Uterus (tissue), 4 donors: ENCODE measurements at places on chromosomes 12 and 14. TPM values are rescaled to one million over a fixed set of nuclear protein-coding genes. Genes with fewer than 3 reads are reported as not detected.

DNA sequence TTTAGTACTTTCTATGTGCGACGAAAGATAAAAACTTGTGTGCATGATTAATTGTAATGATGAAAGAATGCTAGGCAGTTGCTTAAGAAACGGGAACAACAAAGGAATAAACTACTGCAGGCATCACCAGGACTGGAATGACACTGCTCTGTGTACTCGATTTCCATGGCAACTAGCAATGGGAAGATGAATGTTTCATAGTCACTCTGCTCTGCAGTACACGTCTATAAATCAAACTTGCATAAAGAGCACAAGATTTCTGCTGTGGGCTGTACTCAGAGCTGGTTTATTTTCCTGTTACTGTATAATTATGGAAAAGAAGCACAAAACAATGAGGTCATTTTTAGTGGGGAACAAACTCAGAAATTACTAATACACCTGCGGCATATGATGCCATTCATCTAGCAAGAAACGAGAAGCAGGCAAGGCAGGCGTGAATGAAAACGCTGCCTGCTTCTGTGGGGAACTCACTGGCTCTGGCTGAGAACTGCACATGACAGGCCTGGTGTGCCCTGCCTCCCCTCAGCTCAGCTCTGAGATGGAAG, 41.8 kb downstream of the EFCAB11 start:
- DNase-seq: peak; percentile 58

GRCh38 chr12:120532701-120533238, 1.4 kb upstream of the RNF10 start:
- DNase-seq: no peak

DNA sequence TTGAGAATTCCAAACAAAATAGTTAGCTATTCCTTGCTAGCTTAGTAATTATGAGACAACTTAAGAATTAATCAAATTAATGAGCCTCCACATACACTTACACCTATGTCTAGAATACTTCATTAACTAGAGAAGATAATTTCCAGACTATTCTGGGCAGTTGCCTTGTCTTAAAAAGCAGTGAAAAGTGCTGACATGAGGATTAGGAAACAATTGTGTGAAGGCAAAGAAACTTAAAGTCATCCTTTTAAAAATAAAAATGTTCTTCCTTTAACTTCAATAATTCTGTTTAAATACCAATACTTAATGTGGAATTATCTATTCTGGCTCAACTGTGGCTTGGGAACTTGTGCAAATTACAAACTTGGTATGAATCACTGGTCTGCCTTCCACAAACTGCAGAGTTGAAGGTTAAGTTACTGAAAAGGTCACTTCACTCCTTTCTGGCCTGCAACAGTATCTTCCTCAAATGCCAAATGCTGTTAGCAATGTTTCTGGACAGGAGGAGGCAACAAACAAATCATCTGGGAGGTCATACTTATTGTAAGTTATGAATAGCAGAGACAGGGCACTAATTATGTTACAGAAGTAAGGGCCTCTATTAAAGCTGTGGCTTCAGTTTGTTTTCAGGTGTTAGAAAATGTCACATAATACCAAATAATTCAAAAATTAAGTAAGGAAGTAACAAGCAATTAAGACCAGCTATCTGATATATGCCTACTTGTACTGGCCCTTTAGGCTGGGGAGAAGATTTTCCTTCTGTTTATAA, 19.2 kb downstream of the PPTC7 start:
- DNase-seq: no peak

- no peak for DNase-seq
Measured at GRCh38 chr12:124617615-124618014, 50.2 kb upstream of the NCOR2 start.

The GPR65 gene
- total RNA-seq: 0.76 TPM

GRCh38 chr12:106273491-106273890, 25.7 kb upstream of the CKAP4 start:
- DNase-seq: no peak

The CLEC7A gene
- total RNA-seq: 14.4 TPM

- DNase-seq: peak; percentile 71
Measured at GRCh38 chr14:103206023-103206481, 82.8 kb downstream of the TNFAIP2 start.

GRCh38 chr14:92930737-92931602, 8.0 kb downstream of the CHGA start:
- DNase-seq: no peak

GRCh38 chr12:6635856-6636531, at the start of gene LPAR5:
LPAR5 (minus strand) TSS chr12:6635959; CDS start chr12:6621248, 14,711 bp downstream.
- no peak for DNase-seq

DNA sequence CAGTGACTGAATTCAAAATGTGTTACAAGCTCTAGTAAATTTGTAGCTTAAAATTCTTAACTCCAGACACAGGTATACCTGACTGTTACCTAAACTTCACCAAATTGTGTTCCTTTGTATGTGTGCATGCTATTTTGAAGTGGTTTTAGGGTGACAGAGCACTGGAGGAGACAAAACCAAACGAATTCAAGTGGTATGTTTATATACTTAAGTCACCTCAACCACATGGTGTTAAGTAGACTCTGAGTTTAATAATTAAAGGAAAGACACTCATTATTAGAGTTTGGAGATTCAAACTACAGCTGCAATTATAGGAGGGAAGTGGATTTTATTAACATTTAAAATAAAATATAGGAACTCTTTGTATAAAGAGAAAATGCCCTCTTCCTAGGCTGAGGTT, 84.3 kb downstream of the PLCZ1 start:
- DNase-seq: no peak

The FOXA1 gene
- not detected for total RNA-seq

The TMEM253 gene
- total RNA-seq: 0.85 TPM

The MSI1 gene
- total RNA-seq: not detected

DNA sequence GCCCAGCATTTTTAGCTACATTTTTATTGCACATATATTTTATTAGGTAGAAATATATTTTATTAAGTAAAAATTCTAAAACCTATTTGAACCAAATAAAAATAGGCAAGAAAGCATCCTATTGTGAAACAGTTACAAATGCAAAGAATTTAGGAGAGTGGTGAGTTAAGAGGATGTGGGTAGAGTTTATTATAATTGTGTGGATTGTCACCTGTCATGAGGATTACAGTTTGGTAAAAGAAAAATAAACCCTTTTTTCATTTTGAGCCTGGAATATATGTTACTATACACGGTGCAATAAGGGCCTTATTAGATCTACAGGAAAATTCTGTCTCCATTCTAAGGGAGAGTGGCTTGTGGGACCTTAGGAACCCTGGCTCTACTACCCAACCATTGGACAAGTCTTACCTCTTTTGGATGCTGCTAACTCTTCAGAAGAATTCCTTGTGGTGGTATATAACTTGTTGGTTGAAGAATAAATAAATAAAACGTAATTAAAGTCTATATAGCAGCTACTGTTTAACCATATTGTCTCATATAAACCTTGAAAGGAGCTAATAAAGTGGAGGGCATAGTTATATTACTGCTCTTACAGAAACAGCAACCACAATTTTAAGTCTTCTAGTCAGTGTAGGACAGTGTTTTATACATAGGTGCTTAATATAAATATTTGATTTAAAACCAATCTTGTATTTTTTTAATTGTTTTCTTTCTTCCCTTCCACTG, 67.8 kb downstream of the FGD4 start:
- no peak for DNase-seq

GRCh38 chr12:96083020-96083719, 47.8 kb upstream of the LTA4H start:
- DNase-seq: no peak

DNA sequence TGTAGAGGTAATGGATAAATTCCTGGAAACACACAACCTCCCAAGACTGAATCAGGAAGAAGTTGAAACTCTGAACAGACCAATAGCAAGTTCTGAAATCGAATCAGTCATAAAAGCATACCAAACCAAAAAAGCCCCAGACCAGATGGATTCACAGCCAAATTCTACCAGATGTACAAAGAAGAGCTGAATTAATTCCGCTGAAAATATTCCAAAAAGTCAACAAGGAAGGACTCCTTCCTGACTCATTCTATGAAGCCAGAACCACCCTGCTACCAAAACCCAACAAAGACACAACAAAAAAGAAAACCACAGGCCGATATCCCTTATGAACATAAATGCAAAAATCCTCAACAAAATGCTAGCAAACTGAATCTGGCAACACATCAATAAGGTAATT, 81.5 kb downstream of the SLC38A4 start:
- no peak for DNase-seq

The SLC6A15 gene
- total RNA-seq: 4.4 TPM

GRCh38 chr12:32379667-32380066, 19.7 kb upstream of the FGD4 start:
- no peak for DNase-seq

The C14orf39 gene
- 0.69 TPM for total RNA-seq

The SLC17A8 gene
- not detected for total RNA-seq

GRCh38 chr14:94934276-94934810, 164.4 kb upstream of the GSC start:
- no peak for DNase-seq

The RFLNA gene
- not detected for total RNA-seq

DNA sequence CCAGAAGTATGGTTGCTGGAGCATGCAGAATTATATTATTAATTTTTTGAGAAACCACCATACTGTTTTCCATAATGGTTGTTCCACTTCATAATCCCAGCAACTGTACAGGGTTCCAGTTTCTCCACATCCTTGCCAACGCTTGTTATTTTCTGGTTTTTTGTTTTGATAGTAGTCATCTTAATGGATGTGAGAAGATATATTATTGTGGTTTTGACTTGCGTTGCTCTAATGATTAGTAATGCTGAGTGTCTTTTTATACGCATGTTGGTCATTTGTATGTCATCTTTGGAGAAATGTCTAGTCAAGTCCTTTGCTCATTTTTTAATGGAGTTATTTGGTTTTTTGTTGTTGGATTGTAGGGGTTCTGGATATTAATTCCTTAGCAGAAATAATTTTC, 58.1 kb downstream of the DAAM1 start:
- no peak for DNase-seq
